WERI-Rb-1 (cell line): ENCODE measurements at places on chromosomes 2 and 18.

- no peak for DNase-seq
Measured at GRCh38 chr2:653645-654425, 23.4 kb downstream of the TMEM18 start.

GRCh38 chr2:97712693-97713295 lies 582 bp upstream of the ZAP70 start:
- no peak for DNase-seq

DNA sequence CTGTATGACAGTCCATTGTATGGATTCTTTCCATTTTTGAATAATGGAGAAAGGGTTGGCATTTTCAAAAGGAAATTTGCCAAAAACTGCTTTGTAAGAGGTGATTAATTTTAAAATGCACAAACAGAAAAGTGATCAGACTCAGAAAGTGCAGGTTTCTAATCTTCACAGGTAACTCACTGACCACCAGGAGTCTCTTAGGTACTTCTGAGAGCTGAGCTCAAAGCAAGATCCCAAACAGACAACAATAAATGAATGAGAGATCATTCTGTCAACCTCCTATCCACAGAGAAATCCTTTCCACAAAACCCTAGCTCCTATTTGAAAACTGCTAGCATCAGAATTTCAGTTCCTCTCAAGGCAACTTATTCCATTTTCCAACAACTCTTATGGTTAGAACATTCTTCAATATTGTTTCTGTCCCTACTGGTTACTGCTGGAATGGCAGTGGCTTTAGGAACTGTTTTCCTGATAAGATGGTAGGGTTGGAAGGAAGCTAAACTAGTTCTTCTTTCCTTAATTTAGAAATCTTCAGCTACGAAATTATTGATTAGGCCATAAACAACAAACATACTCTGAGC lies 20.6 kb upstream of the HAAO start:
- peak; percentile 24 for DNase-seq

- DNase-seq, result no peak
Measured at GRCh38 chr2:85853499-85854165, 35.2 kb downstream of the ST3GAL5 start.

DNA sequence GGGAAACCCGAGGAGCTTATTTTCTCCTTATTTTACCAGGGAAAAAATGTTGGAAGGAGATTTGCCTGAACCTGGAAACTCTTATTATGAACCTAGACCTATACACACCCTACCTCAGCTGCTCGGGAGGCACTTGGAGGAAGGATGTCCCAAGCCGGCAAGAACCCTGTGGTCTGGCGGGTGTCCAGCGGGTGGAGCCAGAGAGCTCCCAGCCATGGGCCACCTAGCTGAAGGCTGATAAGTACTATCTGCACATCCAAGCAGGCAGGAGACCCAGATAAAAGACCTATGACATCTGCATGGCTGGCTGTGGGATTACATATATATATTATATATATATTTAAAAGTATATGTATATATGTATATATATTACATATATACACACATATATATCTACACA lies 1.1 kb upstream of the SLC14A1 start:
- DNase-seq, result peak; percentile 85

DNA sequence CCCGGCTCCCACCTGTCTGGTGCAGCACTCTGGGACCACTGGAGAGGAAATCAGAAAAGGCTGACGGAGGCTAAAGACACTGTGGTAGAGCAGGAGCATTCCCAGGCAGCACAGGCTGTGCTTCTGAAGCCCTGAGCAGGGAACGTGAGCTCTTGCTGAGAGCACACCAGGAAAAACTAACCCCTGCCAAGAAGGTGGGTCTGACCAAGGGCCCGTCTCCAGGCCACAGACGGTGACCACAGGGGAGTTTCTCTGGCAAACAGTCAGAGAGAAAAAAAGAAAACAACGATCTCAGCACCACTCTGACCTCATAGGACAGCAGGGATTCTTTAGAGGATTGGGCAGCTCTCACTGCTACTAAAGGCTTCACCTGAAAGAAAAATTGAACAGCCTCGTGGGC lies 201.4 kb downstream of the AFF3 start:
- DNase-seq, result no peak

GRCh38 chr2:85750587-85751575 lies 2.9 kb upstream of the ATOH8 start:
- peak; percentile 81 for DNase-seq

DNA sequence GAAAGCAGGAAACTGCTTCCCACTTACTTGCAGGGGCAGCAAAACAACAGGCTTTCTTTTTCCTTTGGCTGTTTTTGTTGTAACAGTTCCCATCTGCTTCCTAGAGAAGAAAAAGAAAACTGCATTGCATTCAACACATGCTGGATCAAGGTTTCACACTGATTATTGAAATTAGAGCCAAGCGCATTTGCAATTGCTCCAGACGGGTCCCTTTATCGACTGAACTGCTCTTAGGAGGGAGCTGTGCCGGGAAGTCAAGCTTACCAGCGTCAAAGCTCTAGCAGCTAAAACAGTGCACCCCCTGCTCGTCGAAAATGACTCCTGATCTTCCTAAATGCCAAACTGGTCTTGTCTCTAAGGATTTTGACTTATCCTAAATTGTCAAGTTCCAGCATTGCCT lies 164.0 kb upstream of the SESTD1 start:
- no peak for DNase-seq

DNA sequence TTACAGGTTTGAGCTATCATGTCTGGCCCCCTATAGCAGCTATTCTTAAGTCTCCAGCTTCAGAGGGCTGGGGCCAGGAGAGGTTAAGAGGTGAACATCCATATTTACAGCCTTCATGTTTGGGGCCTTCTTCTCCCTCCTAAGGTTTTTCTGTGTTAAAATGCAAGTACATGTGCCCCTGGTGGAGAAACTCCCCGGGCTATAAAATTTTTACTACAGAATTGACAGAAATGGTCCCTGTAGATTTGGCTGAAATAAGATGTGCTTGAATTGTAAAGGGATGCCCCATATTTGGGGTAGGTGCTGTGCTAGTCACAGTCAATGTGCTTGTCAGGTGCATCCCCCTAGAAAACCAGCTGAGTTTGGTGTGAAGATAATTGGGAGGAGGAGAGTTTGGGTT lies 263.3 kb upstream of the CXCR4 start:
- DNase-seq, result no peak

GRCh38 chr2:237815637-237816036 lies 17.1 kb downstream of the RBM44 start:
- no peak for DNase-seq

- DNase-seq, result peak; percentile 75
Measured at GRCh38 chr2:53422979-53423378, 344.6 kb upstream of the CHAC2 start.

GRCh38 chr18:21638822-21639221 lies 26.7 kb downstream of the SNRPD1 start:
- DNase-seq, result no peak

- DNase-seq, result no peak
Measured at GRCh38 chr2:45344502-45344901, 266.6 kb downstream of the SRBD1 start.

DNA sequence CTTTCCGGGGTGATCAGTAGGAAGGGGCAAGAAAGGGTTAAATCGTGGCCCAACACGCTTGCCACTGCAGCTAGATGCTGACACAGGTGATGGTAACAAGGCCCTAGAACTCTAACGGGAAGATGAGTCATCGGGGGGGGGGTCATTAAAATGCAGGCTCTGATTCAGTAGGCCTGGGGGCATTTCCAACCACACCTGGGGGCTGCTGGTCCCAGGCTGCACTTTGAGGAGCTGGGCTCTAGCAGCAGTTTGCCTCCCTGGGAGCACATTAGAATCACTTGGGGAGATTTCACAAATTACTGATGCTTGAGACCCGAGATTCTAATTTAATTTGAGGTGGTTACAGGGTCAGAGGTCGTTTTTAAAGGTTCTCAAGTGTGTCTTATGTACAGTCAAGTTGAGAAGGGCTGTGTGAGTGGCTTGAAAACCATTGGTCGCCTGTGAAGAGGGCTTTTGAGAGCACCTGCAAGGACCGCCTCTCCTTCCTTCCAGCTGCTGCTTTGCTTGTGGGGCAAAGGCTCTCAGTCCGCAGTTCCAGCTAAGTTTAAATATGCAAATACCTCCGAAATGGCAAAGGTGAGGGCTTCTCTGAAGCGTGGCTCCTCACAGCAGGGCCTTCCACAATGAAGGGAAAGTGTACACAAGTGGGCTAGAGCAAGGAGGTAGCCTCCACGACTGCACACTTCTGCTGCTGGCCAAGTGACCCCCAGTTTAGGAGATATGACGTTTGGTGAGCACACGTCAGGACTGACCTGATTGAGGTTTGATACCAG lies 128.0 kb upstream of the MSH6 start:
- DNase-seq, result no peak

GRCh38 chr18:6543330-6543908 lies 128.7 kb upstream of the L3MBTL4 start:
- DNase-seq, result no peak

DNA sequence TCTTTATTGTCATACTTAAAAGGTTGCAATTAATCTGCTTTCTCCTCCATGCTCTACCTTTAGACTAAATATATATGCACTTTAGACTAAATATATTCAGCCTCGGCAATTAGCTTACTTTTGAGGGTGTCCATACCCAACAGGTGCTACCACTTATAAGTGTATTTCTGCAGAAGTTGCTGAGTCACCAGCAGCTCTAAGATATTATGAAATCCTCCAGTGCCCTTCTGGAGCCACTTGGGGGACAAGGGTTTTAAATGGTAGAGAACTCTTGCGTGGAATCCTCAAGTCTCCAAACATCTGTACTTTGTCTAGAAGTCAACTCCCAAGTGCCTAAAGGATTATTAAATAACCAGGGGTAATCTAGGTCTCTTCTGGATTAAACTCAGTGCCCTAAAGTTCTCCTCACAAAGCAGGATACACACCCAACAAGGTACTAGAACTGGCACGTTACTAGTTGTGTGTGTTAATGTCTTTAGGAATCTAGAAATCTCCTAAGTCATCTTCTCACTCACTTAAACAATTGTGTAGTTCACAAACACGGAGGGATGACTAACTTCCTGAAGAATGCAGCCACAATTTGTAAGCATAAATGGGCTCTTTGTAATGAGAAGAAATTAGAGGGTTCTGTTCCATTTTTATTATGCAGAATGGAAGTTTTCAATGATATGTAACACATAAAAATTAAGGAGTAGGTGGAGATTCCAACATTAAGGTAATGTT lies 159.7 kb downstream of the CD226 start:
- no peak for DNase-seq

GRCh38 chr2:177285892-177286715 lies 21.6 kb upstream of the NFE2L2 start:
- DNase-seq, result no peak

DNA sequence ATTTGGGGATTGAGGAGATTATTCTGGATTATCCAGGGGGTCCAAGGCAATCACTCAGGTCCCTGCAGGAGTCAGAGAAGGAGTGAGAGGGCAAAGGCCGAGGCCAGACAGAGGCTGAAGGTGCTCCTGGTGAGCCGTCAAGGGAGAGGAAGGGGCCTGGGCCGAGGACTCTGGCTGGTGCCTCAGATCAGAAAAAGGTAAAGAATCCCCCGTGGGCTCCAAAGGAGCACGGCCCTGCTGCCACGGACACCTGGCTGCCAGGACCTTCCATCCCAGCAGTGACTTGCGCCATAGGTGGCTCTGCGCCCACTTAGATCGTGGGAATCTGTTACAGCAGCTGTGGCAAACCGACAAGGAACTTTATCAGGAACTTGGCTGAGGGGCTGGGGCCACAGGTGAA lies 374.8 kb upstream of the MYT1L start:
- no peak for DNase-seq

DNA sequence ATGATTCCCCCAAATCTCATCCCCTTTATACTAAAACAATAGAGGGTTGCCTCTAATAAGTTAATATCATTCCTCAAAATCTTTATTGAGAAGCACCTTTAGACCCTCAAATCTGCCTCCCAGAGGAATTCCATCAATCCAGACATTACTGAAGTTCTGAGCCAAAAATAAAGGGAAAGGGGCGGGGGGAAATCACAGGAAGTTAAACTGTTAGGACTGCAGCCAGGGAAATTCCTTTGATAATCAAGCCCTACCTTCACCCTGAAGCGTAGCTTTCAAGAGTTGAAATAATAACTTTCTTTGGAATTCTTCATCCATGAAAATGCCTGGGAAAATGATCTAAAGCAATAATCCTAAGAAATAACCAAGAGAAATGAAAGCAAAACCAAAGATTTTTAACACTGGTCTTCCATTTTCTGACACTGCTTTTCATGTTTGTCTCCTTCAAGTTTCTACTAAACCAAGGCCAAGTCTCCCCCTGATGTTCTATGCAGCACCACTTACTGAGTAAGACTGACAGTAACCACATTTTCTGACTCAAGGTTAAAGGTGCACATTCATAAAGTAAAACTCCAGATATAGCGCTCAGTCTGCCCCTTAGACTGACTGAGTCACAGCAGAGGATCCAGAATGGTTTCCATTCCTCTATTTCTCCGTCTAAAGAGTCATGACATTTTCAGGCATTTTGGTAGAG lies 78.2 kb downstream of the TCF4 start:
- no peak for DNase-seq

GRCh38 chr2:161533218-161533617 lies 91.0 kb upstream of the SLC4A10 start:
- no peak for DNase-seq

- no peak for DNase-seq
Measured at GRCh38 chr2:237731663-237732062, 66.9 kb upstream of the RBM44 start.

- DNase-seq, result no peak
Measured at GRCh38 chr18:35732636-35733035, 151.1 kb downstream of the GALNT1 start.

- DNase-seq, result peak; percentile 26
Measured at GRCh38 chr2:109446278-109447131, 167.3 kb downstream of the SEPTIN10 start.

GRCh38 chr2:29627279-29627711 lies 294.1 kb downstream of the ALK start:
- DNase-seq, result no peak

GRCh38 chr18:62682371-62682770 lies 33.0 kb upstream of the PHLPP1 start:
- no peak for DNase-seq

DNA sequence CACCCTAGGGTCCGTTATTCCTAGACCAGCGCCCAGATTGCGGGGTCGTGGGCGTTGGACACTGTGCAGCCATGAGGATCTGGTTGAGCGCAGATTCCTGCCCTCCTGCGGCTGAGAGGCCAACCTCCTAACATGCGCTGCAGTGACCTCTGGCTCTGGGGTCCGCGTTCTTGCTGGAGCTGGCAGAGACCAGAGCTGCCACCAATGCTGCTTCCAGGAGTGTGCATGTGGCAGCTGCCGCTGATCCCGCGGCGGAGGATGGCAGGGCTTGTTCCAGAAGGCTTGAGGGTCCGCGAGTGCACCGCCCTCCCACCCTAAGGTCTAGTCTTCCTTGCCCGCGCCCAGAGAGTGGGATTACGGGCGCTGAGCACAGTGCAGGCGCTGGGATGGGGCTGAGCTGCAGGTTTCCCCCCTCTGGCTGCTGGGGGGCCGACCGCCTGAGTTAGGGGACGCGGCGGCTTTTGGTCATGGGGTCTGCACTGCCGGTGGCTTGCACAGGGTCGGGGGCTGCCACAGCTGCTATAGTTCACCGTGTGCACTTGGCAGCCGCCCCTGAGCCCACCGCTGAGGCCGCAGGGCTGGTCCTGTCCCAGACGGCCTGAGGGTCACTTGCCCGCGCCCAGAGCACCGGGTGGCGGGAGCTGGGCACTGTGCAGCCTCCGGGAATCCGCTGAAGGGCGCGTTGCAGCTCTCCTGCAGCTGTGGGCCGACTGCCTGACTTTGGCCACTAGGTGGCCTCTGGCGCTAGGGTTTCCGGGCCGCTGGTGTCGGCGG lies 145.9 kb downstream of the CCDC74A start:
- peak; percentile 84 for DNase-seq
